ENCODE measurements at places on chromosomes 13 and 19.

DNA sequence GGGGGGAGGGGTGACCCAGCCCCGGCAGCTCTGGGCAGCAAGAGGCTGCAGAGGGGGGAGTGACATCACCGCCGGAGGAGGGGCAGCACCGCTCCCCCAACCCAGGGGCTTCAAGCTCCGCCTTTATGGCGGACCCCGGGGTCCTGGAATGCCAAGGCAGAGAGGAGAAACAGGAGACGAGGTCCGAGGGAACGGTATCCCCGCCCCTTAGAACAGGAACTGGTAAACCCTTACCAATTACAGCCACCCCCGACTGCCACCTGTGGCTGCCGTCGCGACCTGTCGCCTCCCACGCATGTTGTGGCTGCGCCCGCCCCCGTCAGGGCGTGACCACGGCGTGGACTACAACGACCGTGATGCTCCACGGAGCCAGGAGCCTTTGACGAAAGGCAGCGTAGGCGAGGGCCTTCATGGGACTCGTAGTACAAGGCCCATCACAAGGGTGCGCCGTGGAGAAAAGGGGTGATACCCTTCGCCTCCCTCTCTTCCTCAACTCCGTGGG, 4.1 kb upstream of the KCNC3 start:
- peak; percentile 80 for DNase-seq

GRCh38 chr19:5032101-5032967, 63.4 kb downstream of the KDM4B start:
- no peak for DNase-seq

DNA sequence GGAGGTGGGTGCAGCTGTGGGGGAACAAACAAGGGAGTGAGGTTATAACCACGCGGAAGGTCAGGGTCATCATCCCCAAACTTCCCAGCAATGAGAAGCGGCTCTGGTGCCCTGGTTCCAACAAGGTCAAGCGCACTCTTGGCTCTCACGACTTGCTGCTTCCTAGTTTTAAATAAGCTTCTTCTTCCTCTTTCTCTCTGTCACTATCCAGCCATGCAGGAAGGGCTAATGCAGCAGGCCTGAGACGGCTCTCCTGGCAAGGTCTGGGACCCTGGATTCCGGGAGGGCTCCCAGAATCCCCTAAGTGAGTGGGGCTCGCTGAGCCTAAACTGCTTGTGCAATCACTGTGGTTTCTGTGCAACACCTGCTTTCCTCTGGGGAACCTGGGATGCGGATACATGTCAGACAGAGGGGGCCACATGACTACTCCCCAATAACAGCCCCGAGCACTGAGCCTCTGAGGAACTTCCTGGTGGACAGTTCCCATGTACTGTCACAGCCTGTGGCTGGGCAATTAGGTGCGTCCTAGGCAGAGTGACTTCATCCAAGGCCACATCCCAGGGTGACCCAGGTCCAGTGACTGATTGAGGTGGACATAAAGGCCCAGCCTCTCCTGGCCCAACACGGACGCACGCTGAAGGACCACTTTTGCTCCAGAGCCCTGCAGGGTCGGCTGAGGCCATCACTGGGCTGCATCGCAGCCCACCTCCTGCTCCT, 24.2 kb downstream of the VRK3 start:
- DNase-seq, result no peak

DNA sequence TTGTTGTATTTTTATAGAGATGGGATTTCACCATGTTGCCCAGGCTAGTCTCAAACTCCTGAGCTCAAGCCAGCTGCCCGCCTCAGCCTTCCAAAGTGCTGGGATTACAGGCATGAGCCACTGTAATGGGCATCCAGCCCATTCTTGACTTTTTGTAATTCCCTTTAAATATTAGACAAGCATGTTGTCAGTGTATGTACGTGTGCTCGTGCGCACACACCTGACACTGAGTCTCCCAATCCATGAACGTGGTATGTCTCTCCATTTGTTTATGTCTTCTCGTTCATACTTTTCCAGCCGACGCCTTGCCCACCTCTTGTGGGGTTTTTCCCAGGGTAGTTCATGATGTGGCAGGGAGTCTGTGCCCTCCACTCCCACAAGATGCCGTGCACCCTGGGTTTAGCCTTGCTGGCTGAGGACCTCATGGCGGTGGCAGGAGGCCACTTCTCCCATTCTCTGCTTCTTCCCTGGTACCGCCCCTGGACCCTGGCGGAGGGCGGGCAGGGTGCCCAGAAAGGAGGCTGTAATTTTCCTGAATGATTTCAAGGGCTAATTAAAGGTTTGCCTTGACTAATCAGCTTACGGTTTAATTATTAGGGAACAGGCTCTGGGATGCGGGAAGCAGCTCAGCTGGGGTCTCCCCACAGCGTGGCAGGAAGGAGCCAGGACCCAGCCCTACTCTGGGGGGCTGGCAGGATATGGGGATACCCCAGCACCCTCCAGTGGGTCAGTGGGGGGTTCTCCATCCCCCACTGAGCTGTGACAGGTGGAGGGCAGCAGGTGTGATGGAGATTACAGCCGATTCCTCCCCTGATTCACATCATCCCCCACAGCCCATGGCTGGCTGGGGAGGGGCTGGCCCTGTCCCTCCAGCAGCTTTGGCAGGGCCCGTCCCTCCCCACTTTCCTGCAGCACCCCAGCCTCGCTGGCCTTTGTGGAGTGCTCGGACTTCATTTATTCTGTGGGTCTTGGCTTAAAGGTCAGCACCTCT, 12.9 kb downstream of the PAK4 start:
- no peak for DNase-seq

DNA sequence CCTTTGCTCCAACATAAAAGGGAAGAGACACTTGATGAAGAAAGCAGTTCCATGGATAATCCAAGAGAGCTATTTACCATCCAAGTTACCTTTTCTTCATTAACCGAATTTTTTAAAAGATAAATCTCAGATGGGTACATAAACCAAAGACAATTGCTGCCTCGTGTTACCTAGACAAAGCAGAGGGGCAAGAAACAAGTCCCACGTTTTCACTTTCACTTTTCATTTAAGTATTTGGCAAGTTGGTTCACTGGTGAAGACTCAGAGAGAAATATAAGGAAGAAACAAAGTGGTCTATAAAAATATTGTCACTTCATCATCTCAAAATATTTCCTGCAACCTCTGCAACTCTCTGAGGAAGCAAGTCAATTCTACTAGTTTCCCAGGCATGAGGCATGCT, 446.1 kb downstream of the FGF14 start:
- DNase-seq, result no peak

- DNase-seq, result no peak
These were observed 48.6 kb downstream of the ZNF91 start for GRCh38 chr19:23346696-23347095.

GRCh38 chr19:1231729-1232637, 5.8 kb downstream of the CBARP start:
- no peak for DNase-seq

All from activated CD8-positive, alpha-beta memory T cell treated with anti-CD3 and anti-CD28 coated beads for 1 hour (primary cell).